ENCODE measurements at places on chromosomes 7 and 10.

DNA sequence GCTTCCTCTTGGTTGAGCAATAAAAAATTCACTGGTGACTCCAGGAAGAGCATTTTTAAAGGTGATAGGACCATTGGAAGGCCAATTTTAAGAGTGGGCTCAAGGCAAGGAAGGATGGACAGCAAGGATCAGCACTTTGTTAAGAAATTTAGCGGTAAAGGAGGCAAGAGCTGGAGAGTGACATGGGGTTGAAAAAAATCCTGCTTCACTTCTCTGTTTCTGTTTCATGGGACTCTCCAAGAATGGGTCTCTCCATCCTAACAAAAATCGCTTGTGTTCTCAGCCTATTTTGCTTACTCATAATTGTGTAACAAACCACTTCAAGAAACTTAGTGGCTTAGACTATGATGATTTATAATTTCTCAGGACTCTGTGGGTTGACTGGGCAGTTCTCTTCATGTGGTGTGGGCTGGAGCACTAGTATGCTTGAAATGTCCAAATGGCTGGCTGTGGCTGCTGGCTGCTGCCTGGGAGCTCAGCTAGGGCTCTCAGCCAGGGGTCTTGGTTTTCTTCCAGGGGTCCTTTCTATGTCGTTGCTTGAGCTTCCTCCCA is 59.8 kb upstream of the ZNRF2 start:
- peak; percentile 62 for DNase-seq

GRCh38 chr10:7551289-7551688 is 115.5 kb downstream of the ITIH5 start:
- DNase-seq, result no peak

GRCh38 chr7:73810998-73811360 is 19.8 kb upstream of the CLDN4 start:
- DNase-seq, result no peak

DNA sequence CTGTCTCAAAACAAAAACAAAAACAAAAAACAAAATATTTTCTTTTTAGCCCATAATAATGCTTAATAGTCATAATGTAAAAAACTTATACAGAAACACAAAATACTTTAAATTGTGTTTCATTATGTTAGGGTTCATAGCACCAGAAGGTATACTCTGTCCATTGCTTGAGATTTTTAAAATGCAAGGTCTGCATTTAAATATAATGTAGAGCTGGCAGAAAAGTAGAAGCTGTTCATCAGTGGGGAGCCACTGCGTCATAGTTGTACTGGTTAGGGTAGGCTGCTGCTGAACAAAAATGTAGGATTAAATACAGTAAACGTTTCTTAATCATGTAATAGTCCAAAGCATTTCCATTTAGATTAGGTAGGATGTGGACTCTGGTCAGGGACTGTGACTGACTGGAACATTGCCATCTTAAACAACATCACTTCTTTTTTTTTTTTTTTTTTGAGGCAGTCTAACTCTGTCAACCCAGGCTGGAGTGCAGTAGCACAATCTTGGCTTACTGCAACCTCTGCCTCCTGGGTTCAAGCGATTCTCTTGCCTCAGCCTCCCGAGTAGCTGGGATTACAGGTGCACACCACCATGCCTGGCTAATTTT is 85.2 kb downstream of the ANKIB1 start:
- DNase-seq, result no peak

DNA sequence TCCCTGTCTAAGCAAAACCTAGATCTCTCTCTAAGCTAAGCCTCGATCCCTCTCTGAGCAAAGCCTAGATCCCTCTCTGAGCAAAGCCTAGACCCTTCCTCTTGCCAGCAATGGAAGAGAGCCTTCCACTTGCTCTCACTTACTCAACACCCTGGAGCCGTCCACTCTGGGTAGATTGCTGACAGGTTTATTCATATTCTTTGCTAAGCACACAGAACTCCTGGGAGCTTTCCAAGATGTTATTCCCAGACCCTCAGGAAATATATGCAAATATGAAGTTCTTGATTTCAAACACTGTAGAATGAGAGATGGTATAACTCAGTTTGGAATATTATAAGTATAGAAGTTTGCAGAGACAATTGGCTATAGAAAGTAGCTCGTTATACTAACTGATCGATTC is 503.8 kb upstream of the CELF2 start:
- DNase-seq, result no peak

- peak; percentile 88 for DNase-seq
Observed at GRCh38 chr10:34584164-34584563, 230.9 kb downstream of the PARD3 start.

DNA sequence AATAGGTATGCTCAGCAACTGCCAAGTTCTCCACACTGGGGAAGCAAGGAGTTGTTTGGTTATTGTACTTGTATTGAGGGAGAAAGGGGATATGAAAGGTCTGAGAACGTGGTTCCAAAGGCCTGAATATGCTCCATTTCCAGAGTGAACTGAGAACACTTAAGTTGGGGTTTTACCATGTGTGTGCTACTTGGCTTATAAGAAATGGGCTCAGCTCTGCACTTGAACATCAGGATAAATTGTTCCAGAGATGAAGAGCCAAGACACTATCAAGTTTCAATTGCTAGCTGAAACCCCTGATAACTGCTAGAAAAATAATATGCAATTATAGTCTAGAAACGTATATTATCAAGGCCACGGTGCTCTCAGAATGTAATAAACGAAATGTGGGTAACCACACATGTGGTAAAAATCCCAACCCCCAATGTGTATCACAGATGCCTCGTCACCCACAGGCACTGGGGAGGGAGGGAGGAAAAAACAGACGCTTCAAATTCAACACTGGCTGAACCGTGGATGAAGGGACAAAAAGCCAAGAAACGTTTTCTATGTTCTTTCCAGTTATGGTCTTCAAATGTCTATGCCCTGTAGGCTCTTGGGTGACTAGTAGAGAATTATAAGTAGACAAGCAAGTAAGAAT is 16.3 kb downstream of the ELMO1 start:
- no peak for DNase-seq

- peak; percentile 27 for DNase-seq
Observed at GRCh38 chr10:59075576-59075975, 100.9 kb upstream of the PHYHIPL start.

DNA sequence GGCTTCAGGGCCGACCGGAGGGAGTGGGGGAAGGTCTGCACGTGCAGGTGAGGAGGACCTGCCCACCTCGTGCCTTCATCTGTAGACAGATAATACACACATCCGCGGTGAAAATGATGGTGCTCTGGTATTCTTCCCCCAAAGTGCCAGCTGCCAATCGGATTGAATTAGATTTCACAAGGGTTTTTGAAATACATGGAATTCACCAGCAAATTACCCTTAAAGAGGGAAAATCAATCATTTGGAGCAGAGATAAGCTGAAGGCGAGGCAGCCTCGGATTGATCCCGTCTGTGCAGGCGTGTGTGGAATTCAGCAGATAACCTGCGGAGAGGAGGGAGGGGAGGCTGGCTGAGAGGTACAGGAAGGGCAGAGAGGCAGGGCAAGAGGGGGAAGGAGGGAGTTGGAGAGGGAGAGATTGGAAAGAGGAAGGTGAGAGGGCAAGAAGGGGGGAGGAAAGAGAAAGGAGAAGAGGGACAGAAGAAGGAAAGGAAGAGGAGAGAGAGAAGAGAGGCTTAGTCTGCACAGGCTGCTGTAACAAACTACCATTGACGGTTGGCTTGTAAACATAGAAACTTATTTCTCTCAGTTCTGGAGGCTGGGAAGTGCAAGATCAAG is 84.2 kb downstream of the C10orf105 start:
- DNase-seq, result no peak

- no peak for DNase-seq
Observed at GRCh38 chr7:17678896-17679295, 261.4 kb downstream of the SNX13 start.

DNA sequence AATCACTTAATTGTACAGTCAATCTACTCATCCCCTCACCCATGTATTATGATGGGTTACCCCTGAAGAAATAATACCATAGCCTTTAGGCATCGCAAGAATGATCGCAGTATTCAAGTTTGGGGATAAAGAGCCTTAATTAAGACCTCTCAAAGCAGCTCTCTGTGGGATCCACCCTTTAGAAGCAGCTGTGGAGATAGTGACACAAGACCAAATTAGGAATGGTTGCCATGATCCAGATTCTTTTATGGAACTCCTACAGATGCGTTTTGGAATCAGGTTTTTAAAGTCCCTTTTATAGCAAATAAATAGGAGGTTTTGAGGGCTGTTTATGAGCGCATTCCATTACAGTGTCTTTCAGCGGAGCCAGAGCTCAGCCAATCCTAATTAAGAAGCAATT is 12.2 kb downstream of the TES start:
- no peak for DNase-seq

GRCh38 chr7:112192236-112193154 is 13.7 kb downstream of the DOCK4 start:
- DNase-seq, result no peak

- no peak for DNase-seq
Observed at GRCh38 chr7:78226059-78226719, 427.6 kb downstream of the PHTF2 start.

DNA sequence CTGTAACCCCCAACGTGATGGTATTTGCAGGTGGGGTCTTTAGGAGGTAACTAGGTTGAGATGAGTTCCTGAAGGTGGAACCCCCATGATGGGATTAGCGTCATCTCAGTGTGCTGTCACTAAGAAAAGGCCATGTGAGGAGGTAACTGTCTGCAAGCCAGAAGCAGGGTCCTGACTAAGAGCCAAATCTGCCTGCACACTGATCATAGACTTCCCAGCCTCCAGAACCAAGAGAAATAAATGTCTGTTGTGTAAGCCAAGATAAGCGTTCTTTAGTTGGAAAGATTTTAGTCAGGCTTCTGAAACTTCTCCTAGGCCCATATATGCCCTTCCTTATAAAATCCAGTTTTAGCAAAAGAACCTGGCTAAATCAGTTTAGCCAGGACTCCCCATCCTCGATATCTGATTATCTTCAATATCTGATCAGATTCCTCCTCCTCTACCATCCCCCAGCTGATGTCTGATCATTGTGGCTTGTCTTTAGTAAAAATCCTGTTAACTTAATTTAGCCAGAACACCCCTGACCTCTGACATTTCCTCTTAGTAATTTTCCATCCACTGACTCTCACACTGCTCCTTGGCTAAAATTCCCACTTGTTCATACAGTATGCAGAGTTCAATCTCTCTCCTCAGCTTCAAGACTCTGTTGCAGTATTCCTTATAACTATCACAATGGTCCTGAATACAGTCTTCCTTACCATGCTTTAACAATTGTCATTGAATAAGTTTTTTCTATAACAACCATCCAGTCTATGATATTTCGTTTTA is 835.4 kb upstream of the PHF14 start:
- no peak for DNase-seq

DNA sequence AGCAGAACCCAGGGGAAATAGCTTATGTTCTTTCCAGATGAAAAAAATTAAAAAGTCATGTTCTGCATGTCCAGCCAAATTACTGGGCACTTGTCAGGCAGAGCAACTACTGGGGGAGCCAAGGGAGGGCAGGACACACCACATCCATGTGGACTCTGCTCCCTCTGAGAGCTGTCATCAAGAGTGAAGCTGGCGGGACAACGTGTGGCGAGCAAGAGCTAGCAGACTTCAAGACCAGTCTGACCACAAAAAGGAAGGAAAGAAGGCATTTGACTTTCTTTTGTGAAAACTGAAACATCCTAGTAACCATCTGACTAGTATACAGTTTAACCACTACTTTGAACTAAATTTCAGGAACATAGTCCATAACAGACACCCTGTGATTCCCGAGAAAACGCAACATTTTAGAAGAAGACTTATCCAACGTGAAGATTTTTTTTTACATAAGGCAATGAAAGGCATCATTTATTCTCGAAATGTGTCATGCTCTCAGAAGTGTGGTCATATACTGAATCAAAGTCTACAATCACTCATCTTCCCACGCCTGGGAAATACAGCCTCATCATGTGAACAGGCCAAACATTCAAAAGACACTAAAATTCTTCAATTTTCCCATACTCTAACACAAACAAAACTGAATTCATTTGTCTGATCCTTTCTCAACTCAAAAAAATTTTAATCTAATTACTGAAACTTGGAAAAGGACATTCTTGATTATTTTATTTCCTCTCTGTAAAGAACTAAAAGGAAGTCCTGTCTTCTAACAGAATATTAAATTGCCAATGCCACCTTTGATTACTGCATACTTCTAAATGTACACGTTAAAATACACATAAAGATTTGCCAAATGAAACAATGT is 15.5 kb downstream of the CYTH3 start:
- no peak for DNase-seq

GRCh38 chr10:94427166-94427565 is 24.8 kb downstream of the TBC1D12 start:
- DNase-seq, result no peak

DNA sequence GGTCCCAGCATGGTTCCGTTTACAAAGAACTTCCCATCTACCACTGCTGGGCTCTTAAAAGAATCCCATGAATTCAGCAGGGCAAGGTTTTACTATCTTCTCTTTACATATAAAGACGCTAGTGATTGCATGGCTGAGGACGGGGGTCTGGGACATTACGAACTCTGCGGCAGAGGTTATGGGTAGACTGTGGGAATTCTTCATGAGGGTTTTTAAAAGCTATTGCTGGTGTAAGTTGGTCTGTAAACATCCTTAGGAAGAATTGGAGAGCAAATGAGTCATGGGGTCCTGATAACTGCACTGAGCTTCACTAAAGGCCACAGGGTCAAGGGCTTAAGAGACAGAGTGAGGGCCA is 53.1 kb upstream of the TMEM72 start:
- DNase-seq, result no peak

DNA sequence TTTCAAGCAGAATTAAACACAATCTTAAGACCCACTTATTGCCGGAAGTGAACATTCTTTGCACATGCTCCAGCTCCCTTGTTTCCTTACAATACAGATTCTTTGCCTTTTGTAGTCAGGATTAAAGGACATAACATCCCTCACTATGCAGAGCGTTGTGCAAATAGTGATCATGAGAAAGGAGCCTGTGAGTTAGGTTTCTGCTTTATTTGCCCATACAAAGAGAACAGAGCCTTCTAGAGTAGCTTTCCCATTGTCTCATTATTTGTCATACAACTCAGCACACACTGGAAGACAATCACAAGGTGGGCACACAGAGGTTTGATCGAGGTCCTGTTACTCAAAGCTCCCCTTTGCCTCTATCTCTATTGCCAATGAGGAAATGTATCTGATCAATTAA is 48.2 kb upstream of the WDR11 start:
- no peak for DNase-seq

DNA sequence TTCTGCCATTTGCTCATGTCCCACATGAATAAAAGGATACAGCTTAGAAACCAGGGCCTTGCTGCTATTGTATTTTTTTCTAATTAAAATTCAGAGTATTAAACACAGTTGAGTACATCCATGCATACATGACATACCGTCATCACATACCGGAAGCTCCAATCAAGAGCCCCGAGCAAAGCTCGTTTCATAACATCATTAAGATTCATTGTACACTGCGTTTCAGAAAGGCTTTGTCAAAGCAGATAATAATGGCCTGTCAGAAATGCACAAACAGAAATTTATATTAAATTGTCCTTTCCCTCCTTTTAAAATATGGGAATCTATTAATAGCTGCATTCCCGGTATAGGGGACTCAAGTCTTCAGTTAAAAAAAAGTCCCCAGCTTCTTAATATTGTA is 103.4 kb downstream of the PRTFDC1 start:
- DNase-seq, result no peak
